ENCODE measurements at places on chromosomes 3 and 15.

GRCh38 chr3:117195034-117195433, 485.5 kb downstream of the TUSC7 start:
- no peak for DNase-seq

- no peak for DNase-seq
Measured at GRCh38 chr15:89103481-89104171, 15.4 kb downstream of the ABHD2 start.

DNA sequence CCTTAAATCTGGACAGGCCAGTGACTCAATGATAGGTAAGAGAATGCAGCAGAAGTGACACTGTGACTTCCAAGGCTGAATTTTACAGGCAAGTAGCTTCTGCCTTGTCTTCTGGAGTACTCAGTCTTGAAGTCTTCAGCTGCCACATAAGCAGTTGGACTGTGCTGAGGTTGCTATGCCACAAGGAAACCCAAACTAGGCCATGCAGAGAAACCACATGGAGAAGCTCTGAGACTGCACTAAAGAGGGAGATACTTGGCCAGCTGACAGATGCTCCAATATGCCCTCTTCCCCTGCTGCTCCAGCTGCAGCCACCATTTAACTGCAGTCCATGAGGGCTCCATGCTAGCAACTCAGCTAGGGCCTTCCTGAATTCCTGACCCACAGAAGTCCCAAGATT, 119.4 kb upstream of the GADL1 start:
- no peak for DNase-seq

GRCh38 chr3:33023176-33024136, 72.0 kb downstream of the CCR4 start:
- DNase-seq, result no peak
